Heart left ventricle (tissue), 16 donors: ENCODE measurements at places on chromosomes 4 and X. TPM values are rescaled to one million over a fixed set of nuclear protein-coding genes. Genes with fewer than 3 reads are reported as not detected.

Gene RAB40A
- total RNA-seq: not detected

Gene WAS
- 2.4 TPM for total RNA-seq

Gene MAGEA4
- not detected for total RNA-seq

Gene MAGEC1
- total RNA-seq: not detected

Gene ANKRD50
- total RNA-seq: 6.4 TPM

Gene RNF150
- total RNA-seq: 52.0 TPM

Gene BEX4
- total RNA-seq: 43.8 TPM

Gene BEX5
- 0.54 TPM for total RNA-seq

Gene ZCCHC4
- total RNA-seq: 9.1 TPM

Gene NHS
- 1.7 TPM for total RNA-seq
